ENCODE measurements at places on chromosomes 3 and 15. TPM values are rescaled to one million over a fixed set of nuclear protein-coding genes. Genes with fewer than 3 reads are reported as not detected.

GRCh38 chr15:84911879-84912660, 27.6 kb downstream of the SLC28A1 start:
- peak; percentile 82 for DNase-seq

EXOSC7 gene
- total RNA-seq = 15.2 TPM

PRR20G gene
- 3.9 TPM for total RNA-seq

LDHAL6B gene
- 3.6 TPM for total RNA-seq

DNA sequence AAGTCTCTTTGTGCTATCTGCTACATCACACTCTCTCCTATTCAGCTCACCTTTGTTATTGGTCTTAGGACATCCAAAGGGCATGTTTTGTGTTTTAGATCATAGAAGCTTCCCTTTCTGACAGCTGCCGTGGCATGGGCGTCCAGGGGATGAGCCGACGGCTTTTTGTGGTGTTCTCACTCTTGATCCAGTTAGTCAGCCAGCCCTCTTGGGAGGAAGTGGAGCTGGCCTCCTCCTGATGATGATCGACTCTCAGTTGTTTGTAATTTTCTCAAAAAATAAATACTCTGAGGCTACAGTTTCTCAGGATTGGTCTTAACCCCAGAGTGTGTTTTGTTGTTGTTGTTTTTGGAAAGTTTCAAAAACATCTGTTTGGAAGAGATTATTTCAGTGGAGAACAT, 34.4 kb downstream of the BOC start:
- peak; percentile 57 for DNase-seq

P3H2 gene
- total RNA-seq = 22.9 TPM

GRCh38 chr3:170712798-170713197, 126.9 kb upstream of the SLC7A14 start:
- DNase-seq = no peak
